AG10803 (cell line): ENCODE measurements at places on chromosomes 1 and 21.

GRCh38 chr1:211371406-211372105, 44.9 kb downstream of the TRAF5 start:
- DNase-seq = peak; percentile 12

GRCh38 chr1:232378266-232379062, 251.5 kb downstream of the SIPA1L2 start:
- DNase-seq = no peak

DNA sequence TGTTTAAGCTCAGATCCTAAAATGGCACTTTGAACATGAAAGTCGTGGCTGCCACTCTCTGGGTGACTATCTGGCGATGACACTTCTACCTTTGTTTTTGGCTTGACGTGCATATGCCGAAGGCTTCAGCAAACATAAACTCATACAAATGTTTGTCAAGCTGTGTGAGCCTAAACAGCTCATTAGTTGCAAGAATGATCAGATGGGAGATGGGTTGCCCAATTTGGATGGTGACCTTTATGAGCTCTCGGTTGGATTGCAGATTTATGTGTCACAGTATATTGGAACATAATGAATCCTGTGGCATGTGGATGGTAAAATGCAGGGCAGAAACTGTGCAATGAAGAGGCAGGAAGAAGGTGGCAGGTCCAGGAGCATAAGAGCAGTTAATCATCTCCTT, 229.3 kb downstream of the DISC1 start:
- DNase-seq = no peak

DNA sequence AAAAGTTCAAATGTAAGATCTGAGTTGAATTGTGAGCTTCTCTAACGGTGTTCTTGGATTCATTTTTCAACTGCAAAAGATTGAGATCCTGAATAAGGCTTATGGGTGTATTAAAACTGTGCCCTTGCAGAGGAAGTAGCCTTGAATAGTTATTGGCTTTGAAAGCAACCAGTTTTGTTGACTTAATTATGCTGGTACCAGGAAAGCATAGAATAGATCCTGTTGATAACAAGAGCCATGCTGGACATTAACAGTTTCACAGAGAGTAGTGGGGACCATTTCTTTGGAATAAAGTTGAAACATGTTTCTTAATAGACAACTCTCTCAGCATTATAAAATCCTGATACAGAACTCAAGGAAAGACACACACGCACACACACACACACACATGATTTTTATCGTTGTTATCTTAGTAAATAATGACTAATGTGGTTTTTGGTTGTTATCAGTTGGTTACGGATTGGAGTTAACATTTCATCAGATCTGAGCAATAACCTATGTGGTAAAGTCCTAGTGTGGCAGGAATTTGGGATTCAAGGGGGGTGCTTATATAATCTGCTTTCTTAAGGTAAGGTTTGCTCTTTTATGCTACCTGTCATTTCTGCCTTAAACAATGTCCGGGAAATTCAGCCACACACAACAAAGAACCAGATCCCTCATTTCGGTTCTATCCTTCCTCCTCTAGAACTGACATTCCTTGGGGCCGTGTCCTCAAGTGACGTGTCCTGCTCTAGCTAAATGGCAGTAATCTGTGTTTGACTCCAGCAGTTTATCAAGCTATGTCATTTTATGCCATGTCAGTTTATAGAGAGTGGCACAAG, 330.9 kb downstream of the CHRM3 start:
- no peak for DNase-seq

DNA sequence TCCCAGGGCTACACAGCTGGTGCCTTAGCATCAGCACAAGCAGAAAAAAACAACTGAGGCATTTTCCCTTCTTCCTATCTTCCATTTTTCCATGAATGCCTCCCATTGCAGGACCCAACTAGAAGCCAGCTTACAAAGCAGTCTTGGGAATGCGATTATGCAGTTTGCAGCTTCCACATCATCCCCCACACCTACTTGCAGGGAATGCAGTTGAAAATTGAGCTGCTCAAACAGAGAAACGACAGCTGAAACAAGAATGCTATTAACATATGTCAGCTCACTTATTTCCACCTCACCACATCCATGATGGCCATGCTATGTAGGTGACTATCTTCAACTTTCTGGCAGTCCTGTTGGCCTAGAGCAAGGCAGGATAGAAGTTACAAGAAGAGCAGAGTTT, 150.6 kb upstream of the KCTD3 start:
- DNase-seq = no peak

DNA sequence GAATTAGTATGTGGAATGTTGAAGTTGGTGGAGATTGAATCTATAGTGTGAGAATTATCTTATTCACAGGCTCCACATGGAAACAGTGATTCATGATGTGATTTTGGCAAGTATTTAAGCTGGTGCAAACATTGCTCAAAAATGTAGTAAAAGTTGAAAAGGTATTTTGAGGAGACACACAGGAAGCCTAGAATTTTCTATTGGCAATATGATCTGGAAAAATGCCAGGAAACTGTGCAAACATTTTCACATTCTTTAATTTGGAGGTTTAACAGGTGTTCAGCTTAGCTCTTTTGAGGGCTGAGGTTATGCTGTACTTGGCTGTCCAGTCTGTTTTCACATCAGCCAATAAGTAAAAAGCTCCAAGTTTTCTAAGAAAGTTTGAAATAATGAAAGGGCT, 327.3 kb downstream of the RWDD3 start:
- no peak for DNase-seq

DNA sequence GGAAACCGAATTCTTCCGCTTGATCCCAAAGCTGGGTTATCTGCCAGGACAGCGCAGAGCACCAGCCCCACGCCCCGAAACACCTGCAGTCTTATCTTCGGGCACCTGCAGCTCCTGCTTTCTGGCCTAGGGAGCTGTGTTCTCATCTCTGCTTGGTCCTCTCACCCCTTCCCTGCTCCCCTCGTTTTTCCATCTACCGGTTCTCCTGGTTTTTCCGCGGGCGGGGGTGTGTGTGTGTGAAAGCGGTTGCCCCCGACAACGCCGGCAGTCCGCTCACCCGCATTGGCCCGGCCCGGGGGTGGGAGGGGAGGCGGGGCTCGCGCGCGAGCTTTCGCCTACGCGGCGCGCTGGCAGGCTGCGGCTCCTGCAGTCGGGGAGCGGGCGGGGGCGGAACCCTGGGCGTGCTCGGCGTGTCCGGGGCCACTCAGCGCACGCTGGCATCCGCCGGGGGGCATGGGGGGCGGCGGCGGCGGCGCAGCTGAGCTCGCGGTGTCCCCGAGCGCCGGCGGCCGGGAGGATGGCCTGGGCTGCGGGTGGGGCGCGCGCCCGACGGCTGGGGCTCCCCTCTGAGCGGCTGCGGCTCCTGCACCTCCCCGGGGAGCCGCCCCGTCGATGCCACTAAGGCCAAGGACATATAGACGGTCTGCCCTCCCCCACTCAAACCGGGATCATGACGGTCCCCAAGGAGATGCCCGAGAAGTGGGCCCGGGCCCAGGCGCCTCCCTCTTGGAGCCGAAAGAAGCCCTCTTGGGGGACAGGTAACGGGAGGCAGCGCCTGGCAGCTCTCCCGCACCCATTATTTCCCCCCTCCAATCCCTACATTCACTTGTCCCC, 3.2 kb downstream of the ATP8B2 start:
- peak; percentile 69 for DNase-seq

- DNase-seq = no peak
These were observed 541.4 kb upstream of the B3GALT2 start for GRCh38 chr1:193727850-193728249.

GRCh38 chr1:231757101-231757404, 130.5 kb downstream of the DISC1 start:
- DNase-seq = no peak

- DNase-seq = peak; percentile 79
These were observed at the start of gene DVL1 for GRCh38 chr1:1349256-1350012. Gene DVL1 (minus strand): TSS chr1:1349418. CDS start chr1:1349065, 353 bp downstream.

DNA sequence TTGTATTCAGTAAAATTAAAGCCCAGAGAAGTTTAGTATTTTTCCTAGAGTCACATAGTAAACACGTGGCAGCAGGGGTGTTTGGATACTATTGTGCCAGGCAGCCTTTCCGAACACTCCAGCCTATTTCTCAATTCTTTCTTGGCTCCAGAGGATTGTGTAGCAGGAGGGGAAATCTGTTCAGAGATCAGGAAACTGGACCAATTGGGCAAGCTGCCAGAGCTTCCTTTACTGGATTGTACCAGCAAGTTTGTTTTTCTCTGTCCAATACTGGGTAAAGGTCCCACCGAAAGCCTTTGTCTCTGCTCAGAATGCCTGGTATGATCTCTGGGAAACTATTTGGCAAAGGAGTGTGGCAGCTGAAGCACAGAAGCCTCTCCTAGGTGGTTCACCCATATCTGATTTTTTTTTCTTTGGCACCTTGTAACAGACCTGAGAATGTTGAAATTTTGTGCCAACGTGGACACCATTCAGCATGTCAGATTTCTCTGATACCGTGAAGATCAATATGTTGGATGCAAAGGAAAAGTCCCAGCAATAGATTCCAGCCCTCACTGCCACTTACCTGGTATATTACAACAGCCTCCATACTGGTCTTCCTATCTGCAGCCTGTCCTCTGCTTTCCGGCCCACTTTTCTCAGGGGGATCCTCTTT, 126.2 kb downstream of the FGGY start:
- DNase-seq = peak; percentile 77

DNA sequence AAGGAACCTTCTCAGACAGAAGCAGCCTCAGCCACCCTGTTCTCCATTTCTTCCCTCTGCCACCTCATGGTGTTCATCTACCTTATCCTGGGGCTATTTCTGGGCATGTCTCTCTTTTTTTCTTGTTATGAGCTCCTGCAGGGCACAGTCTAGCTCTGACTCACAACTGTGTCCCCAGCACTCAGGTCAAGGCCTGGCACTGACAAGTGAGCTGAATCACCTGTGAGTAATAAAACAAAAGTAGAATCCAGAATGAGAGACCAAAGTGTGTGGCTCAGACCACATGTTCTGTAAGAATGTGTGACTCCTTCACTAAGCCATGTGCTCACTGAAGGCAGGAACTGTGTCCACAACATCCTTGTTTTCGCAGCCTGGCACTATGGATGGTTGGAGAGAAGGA, 23.2 kb downstream of the C1orf94 start:
- peak; percentile 63 for DNase-seq

DNA sequence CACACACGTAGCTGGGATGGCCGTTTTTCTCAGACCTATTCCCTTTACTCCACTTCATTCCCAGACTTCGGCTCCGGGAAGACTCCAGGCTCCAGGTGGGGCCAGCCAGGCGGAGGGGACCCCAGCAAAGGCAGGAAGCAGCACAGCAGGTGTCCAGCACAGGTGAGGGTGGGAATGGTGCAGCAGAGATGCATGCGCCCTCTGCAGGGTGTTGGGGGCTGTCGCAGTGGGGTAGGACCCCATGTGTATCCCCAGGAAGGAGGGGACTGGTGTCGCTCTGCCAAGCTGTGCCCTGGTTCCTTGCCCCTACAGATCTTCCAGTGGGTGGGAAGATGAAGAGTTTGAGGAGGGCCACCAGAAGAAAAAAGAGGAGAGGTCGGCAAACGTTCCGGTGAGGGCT, 5.3 kb downstream of the TTC24 start:
- no peak for DNase-seq

DNA sequence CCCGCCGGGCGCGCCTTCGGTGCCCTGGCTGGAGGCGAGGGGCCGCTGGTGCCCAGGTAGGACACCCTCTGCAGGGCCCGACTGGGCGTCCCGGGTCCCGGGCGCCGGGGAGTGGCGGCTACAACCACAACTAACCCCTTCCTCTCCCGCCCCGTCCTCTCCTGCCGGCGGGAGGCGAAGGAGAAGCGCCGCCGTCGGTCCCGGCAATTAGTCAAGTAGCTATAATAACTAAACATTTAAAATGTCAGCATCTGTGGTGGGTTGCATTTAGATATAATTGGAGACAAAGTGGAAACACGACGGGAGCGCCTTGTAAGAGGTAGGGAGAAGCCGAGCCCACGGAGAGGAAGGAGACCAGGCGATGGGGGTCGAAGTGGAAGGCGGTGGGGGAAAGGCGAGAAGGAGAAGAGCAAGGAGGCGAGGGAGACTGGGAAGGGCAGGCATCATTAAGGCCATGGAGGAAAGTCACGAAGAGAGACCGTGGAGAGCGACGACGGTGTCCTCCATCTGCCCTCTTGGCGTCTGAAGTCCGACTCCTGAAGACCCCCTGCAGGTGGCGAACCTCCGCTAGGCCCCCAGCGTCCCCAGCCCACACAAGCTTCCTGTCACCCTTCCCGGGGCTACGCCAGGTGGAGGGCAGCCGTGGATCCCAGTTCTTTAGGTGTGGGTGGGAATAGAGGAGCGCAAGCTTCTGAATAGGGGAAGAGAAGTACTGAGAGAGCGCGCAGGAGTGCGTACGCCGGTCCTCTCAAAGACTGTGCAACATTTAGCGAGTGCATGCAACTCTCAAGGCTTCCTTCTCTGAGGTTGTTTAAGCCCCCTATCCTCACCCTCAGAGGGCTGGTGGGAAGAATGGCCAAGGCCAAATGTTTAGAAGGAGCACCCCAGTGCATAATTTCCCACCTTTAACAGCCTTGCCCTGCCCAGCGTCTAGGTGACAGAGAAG, 1.6 kb downstream of the CNIH3 start:
- DNase-seq = no peak

DNA sequence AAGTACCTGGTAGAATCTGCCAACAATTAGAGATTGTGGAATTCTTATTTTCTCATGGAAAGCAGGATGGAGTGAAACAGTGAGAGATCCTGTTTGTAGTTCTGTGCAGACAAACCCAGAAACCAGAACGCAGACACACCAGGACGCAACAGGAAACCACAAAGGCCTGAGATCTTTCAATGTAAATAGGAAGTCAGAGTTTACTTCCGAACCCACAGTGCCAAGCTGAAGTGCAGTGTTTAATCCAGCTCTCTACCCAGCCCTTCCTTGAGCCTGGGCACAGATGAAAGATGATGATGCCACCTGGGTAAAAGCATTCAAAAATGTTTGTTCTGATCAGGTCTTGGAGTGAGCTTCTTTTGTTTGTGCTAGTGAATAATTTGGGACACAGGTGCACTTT, 244.2 kb upstream of the HOOK1 start:
- no peak for DNase-seq

GRCh38 chr1:231407049-231407448, 15.0 kb downstream of the EGLN1 start:
- DNase-seq = no peak

- DNase-seq = no peak
These were observed 78.9 kb upstream of the LMO4 start for GRCh38 chr1:87249803-87250202.

DNA sequence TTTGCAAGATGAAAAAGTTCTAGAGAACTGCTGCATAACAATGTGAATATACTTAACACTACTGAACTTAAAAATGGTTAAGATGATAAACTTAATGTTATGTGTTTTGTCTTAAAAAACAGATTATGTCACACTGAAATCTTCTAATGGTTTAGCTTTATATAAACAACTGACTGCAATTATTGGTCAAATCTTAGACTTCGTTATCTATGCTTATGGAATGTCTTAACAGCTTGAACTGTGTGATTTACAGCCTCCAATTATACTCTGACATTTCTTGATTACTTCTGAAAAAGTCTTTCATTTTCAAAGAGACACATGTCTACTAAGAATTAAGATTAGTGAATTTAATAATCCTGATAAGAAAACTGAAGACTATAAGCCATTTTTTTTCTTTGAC, 71.1 kb downstream of the ZSWIM5 start:
- no peak for DNase-seq

- no peak for DNase-seq
These were observed 8.6 kb downstream of the PKP1 start for GRCh38 chr1:201291916-201292315.
